PC-9 (cell line): ENCODE measurements at places on chromosomes 4 and X.

GRCh38 chr4:109532182-109532581 is 27.9 kb upstream of the MCUB start:
- DNase-seq: no peak

GRCh38 chrX:68462653-68463052 is 29.4 kb upstream of the OPHN1 start:
- DNase-seq: no peak

- DNase-seq: no peak
Observed at GRCh38 chr4:144338148-144338547, 197.6 kb upstream of the GYPA start.

GRCh38 chrX:13864264-13864663 is 47.4 kb upstream of the GPM6B start:
- no peak for DNase-seq

DNA sequence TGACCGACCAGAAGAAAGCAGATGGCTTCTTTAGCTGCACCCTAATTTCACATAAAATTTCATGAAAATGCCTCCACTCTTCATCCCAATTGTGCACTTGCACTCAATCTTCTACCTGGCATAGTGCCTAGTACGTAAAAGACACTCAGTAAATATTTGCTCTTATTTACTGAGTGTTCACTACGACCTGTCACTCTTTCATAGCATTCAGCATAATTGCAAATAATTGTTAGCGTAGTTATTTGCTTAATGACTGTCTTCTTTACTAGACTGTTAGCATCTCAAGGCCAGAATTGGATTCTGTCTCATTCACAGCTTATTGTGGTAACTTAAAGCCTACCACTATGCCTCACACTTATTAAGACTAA is 130.2 kb downstream of the ENOX2 start:
- peak; percentile 75 for DNase-seq

GRCh38 chr4:77593993-77594392 is 11.6 kb upstream of the CXCL13 start:
- no peak for DNase-seq

- no peak for DNase-seq
Observed at GRCh38 chr4:139668658-139669201, 3.1 kb downstream of the MGST2 start.

- DNase-seq: no peak
Observed at GRCh38 chrX:17214962-17215361, 160.0 kb upstream of the NHS start.

- no peak for DNase-seq
Observed at GRCh38 chr4:184536065-184536880, 61.9 kb upstream of the IRF2 start.

DNA sequence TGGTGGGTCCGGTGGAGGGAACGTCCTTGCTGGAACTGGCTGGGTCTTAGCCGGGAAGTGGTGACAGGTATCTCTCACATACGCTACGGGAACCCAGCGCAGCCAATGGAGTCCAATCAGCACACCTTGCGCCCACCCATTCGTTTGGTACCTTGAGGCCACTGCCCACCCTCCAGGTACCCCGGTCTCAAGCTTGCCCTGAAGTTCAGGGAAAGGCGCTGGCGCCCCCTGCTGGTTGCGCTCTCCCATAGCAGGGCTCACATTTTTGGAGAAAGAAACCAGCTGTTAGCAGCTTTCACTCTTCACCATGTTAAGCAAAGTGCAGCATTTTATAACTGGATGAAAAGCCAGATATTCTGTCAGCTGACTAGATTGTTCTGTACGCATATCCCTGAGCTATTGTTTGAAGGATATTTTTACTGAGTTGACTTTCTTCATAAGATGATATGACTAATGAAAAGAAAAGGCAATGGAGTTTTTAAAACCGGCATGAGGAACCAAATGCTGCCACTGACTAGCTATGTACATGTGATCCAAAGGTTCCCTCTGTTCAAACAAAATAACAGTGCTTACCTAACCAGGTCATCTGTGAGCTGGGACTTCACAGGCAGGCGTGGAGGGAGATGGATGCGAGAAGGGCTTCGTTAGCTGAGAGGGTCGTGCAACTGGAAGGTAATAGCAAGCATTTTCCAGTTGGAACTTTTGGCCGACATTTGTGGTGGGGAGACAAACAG is 43.7 kb downstream of the OTOP1 start:
- DNase-seq: no peak

GRCh38 chrX:14554131-14554715 is 24.9 kb downstream of the GLRA2 start:
- DNase-seq: no peak

DNA sequence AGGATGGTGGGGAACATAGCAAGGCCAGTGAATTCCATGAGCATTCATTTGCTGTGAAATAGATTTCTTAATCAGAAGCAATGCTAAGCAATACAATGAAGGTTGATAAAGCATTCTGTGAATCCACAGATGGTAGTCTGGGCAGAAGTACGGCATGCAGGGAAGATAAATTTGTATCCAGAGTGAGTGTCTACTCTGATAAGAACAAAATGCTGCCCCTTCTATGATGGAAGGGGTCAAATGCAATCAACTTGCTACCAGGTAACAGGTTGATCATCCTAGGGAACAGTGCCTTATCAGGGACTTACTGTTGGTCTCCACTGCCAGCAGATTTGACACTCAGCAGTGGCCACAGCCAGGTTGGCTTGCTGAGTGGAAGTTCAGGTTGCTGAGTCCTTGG is 189.4 kb downstream of the MAB21L2 start:
- DNase-seq: no peak

DNA sequence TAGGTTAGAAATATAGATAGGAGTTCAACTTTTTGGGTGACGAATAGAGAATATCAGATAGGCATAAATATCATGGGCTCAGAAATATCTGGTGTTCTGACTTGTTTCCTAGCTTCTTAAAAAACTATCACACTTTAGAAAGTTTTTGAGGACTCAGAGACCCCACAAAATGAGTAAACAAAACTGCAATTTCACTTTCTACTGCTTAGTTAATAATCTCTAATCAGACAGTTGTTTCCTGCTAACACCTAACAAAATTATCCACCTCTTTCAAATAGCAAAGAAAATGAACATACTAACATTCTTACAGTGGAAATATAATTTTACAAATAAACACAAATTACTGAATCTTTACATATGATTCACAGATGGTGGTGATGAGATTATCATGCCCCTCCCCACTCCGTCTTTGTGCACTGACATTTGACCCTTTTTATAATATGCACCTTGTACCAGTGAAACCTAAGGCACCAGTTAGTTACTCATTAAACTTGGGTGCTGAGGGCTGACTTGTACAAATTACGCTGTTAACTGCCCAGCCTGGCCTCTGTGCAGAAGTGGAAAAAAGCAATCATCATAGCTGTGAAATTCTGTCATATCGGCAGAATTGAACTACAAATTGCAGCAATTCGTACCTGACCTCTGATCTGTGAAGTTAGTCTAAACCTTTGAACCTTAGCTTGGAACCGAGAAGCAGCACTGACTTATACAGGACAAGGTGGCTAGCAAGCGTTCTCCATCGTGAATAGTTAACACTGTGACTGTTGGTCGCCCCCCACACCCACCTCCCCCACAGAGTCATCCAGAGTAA is 138.7 kb downstream of the CHRNA9 start:
- DNase-seq: no peak

- no peak for DNase-seq
Observed at GRCh38 chrX:110267874-110268273, 50.0 kb downstream of the AMMECR1 start.

GRCh38 chrX:49991758-49992157 is 69.4 kb downstream of the CLCN5 start:
- no peak for DNase-seq

DNA sequence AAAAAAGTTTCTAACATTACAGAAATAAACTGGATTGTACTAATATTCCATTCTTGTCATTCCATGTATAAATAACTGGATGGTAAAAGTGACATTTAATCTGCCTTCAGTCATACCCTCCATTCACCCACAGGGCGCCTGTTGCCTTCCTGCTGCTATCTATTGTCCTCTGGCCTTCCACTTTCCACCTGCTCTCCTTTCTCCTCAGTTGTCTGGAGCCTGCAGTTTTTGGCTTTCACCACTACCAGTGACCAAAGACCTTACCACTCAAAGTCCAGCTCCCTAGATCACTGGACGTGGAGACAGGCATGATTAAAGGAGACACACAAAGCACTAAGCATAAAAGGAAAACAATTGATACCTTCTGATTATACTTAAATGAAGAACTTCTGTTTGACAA is 46.2 kb upstream of the NHS start:
- no peak for DNase-seq

DNA sequence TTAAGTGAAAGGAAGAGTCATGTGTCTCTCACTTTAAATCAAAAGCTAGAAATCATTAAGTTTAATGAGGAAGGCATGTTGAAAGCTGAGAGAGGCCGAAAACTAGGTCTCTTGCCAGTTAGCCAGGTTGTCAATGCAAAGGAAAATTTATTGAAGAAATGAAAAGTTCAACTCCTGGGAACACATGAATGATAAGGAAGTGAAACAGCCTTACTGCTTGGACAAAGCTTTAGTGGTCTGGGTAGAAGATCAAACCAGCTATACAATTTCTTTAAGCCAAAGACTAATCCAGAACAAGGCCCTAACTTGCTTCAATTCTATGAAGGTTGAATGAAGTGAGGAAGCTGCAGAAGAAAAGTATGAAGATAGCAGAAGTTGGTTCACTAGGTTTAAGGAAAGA is 24.9 kb downstream of the RHOH start:
- DNase-seq: no peak

DNA sequence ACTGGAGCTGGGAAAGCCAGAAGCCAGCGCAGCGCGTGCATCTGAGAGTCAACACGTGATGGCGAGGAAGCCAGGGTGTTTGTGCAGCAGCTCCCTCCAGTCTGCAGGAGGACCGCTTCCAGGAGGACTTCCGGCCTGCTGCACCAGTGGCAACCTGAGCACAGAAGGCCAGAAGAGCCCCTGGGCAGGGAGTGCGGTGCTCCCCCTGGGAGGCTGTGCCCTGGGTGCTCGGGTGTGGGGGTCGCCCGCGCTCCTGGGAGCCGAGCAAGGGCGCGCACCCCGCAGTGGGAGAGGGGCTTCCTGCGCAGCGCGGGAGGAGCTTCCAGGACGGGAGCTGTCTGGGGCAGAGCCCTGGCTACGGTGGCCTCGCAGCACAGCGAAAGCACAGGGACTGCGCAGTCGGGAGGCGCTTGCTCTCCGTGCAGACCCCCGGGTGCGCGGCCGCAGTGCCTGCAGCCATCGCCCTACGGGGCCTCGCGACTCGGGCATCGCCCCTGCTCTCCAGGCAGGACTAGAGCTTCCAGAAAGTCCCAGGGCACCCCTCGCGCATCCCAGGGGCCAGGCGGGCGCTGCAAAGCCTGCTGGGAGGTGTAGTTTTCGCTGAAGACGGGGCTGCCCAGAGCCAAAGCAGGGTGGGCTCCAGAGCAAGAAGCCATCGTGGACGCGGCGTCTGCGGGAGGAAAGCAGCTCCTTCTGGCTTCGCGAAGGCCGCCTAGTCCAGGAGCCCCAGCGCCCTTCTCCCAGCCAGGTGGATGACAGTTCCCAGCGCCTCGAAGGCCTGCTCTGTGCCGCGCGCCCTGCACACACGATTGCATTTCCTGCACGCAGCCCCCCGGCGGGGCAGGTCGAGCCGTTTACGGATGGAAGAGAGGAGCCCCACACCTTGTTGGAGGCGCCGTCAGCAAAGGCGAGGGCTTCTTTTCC is 24.1 kb upstream of the WFS1 start:
- DNase-seq: no peak

DNA sequence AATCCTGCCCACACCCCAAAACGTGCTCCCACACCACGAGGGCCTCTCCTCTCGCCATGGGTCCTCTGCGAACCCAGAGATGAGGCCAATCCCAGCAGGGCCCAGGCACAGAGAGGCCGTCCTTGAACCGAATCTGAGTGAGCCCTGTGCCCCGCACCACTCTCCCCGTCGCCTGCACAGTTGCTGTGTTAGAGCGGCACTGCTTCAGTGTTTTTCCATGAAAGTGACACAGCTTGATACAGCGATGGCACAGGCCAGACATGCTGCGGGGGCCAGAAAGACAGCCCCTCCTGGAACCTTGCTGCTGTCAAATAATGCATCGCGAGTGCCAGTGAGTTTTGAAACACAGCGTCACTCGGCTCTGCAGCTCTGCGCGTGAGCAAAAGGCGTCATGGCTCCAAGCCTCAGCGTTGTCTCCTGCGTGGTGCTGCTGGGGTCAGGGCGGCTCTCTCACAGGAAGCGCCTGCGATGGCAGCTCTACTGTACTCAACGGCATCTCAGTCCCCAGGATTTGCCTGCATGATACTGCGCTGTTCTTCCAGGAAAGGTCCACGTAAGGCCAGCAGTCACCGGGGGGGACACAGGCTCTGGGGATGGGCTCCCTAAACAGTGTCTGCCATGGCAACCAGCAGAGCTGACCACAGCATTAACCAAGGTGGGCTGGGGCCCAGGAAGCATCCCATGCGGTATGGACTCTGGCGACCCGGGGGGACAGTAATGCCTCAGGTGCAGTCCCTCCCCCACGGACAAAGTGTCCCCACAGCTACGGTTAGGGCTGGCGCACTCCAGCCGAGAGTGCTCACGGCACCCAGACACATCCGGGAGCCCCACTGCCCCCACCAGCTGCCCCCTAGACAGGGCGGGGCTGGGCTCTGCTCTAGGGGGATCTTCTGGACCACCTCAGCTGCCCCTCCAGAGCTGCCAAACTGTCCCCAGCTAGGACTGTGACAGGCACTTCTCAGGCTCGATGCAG is 63.1 kb downstream of the ACOX3 start:
- no peak for DNase-seq

DNA sequence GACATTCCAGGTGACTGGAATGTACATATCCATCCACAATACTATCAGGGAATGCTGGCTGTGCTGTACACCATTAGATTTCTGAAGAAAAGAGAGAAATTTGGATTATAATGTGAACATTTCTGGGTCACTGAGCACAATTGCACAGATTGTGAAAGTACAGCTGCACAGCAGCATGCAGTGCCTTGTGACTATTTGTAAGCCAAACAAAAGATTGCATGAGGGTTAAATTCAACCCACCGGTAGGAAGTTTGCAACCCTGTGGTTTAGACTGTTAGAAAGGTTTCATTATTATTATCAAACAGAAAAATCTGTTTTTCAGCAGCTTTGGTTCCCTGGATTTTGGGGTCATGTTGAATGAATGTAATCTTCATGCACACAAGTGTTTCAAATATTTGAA is 24.5 kb downstream of the DDIT4L start:
- DNase-seq: no peak

DNA sequence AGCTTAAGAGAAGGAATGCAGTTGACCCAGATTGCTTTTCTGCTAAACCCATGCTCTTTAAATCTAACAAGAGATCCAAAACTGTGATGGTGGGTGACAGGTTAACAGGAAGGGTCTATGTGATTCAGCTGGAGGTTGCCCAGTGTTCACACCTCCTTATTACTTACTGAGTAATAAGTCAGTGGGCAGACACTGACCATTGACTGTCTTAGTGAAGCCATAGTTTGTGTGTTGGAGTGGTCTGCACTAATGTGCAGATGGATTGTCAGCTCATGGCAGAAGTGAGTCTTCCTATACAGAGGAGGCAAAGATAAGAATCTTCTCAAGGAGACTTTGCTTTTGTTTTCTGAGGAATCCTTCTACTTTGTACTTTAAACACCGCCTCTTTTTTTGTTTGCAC is 15.2 kb upstream of the RUFY3 start:
- DNase-seq: no peak

- no peak for DNase-seq
Observed at GRCh38 chrX:109871121-109871888, 131.6 kb upstream of the TMEM164 start.
